ENCODE measurements at places on chromosomes 13 and 19. TPM values are rescaled to one million over a fixed set of nuclear protein-coding genes. Genes with fewer than 3 reads are reported as not detected.

DNA sequence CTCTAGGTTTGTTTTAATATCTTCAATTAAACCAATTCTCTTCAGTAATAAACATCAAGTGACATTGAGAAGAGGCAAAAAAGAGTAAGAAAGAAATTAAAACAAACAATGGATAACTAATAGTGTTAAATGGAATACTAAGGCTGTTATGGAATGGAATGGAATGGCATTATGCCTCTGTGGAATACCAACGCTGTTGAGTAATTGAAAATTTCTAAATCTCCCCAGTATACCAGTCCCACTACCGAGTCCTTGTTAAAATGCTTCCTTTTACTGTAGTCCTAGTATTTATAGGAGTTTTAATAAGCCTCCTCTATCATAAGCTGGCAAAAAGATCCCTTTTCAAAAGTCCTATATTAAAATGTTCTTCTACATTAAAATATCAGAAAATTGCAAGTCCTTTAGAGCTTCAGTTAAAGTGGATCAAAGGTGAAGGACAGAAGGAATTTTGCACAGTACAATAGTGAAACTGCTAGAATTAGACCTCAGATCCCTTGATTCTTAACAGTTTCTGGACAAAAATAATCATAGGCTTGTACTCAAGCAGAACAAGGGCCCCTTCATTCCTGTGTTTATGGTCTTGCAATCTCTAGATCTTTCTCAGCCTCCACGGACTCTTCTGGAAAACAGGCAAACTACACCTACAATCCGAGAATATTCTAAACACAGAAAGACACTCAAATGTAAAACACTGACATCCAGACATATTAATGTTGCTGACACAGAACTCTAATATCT is 128.2 kb downstream of the PCDH9 start:
- no peak overlapping the region for H3K27ac ChIP-seq
- no peaks in the 10 kb centered on the region for H3K36me3 ChIP-seq
- H3K4me3 ChIP-seq, result no peak overlapping the region
- DNase-seq, result peak; percentile 6

Gene FFAR2
- total RNA-seq, result not detected

Gene AZU1
- total RNA-seq, result not detected

Gene ZNF534
- total RNA-seq, result not detected

Gene PDX1
- not detected for total RNA-seq
